Activated T-helper 1 cell treated with anti-CD3 and anti-CD28 coated beads, Interleukin-2, amount 50 U/mL, for 16 hours (primary cell): ENCODE measurements at places on chromosomes 3 and 15.

GRCh38 chr3:18119866-18120265 lies 305.3 kb downstream of the SATB1 start:
- no peak for DNase-seq

DNA sequence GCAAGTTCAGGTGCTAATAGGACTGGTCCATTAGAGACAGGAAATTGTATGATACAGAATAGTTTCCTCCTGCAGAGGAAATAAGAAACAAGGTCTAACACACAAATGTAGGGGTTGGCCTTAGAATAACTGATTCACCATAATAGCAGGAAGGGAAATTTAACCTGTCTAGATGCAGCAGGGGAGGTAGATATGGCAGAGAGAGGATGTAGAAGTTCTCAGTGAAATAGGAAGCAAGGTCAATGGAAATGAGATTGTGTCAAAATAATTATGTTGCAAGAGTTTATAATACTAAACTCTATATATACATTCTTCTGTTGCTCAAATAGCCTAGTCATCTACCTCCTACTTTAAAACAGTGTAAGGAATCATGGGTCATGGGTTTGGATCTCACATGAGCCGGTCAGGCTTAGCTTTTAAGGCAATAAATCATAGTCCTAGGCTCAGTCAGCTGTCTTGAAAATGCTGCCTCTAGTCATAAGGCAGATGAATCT lies 17.0 kb downstream of the BCL2A1 start:
- no peak for DNase-seq

DNA sequence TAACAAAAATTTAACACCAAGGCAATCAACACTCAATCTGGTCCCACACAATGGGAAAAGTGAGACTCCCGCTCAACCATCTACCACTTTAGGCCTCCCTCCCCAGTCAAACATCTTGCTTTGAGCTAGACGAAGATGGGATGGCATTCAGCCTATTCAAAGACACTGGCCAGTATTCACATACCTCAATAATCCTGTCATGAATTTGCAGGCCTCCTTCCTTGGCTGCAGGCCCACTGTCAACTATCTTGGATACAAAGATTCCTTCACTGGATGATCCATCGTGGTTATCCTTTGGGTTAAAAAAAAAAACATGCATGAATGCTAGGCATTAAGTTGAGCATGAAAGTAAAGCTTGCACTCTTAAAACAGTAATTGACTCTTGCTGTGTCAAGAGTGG lies 22.6 kb downstream of the PDZRN3 start:
- DNase-seq, result no peak

DNA sequence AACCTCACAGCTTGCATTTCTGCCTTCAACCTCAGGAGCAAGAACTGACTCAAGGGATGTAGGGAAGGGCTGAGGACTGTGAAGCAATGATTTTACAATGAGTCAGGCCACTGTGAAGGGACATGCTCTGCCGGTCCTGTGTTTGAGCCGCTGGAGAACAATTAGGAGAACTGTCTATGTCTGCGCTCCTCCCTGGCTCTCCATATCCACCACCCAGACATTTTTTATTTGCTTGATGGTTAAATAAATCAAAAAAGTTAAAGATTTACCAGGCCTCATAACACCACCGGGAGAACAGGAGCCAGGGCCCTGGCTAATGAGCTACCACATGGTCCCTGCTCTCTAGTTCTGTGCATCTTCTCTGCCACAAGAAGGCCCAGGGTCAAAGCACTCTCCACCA lies 29.6 kb downstream of the SEC61A1 start:
- DNase-seq, result no peak

GRCh38 chr15:65969865-65970816 lies 100.8 kb downstream of the RAB11A start:
- no peak for DNase-seq

GRCh38 chr15:67857220-67857619 lies 17.4 kb upstream of the RNU6-1 start:
- no peak for DNase-seq

GRCh38 chr3:101941318-101942040 lies 92.2 kb downstream of the NFKBIZ start:
- no peak for DNase-seq

- DNase-seq, result no peak
Measured at GRCh38 chr3:149813367-149814281, 609 bp downstream of the RNF13 start.

DNA sequence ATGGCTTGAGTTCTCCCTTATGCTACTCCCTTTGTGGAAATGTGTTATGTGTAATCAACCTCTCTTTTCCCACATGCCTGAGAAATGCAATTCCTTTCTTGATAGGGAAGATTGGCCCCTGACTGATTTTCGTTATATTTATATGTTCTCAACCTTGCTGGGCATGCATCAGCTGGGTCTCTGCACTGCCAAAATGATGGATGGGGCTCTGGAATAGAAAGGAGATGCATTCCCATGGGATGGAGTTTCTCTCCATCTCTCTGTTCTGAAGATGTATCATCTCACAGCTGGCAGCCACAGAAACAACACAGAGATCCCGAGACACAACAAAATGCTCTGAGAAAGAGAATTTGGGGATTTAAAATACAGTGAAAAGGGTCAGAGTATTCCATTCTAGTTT lies 327.7 kb upstream of the LMCD1 start:
- no peak for DNase-seq

DNA sequence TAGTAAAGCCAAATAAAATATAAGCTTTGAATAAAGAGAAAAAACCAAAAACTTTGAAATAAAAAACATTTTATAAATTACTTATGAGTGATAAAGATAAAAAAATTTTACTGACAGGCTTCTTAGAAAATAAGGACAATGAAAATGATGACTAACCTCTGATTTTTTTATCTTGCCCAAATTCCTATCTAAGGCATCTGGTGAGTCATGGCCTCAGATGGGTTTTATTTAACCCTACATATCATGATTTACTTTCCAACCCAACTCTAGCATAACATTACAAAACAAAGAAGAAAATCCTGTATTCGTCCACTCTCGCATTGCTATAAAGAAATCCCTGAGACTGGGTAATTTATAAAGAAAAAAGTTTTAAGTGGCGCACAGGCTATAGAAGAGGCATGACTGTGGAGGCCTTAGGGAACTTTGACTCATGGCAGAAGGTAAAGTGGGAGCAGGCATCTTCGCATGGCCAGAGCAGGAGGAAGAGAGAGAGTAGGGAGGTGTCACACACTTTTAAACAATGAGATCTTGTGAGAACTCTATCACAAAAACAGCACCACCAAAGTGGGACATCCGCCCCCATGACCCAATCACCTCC lies 152.1 kb downstream of the NEK10 start:
- DNase-seq, result no peak

DNA sequence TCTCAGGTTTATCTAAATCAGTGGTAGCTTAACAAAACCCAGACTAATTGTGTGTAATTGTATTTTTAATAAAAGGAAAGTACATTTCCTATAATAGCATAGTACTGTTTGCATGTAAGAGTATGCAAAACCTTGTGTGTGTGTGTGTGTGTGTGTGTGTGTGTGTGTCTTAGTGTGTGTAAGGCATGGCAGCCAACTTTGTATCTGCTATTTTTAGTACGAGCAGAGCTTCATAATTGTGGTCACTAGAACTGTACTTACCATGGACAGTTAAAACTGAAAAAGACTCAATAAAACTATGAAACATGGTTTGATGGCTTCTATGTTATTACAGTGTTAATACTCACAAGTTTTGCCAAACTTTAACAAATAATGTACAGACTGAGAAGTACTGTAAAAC lies 6.2 kb downstream of the P2RY1 start:
- DNase-seq, result no peak

DNA sequence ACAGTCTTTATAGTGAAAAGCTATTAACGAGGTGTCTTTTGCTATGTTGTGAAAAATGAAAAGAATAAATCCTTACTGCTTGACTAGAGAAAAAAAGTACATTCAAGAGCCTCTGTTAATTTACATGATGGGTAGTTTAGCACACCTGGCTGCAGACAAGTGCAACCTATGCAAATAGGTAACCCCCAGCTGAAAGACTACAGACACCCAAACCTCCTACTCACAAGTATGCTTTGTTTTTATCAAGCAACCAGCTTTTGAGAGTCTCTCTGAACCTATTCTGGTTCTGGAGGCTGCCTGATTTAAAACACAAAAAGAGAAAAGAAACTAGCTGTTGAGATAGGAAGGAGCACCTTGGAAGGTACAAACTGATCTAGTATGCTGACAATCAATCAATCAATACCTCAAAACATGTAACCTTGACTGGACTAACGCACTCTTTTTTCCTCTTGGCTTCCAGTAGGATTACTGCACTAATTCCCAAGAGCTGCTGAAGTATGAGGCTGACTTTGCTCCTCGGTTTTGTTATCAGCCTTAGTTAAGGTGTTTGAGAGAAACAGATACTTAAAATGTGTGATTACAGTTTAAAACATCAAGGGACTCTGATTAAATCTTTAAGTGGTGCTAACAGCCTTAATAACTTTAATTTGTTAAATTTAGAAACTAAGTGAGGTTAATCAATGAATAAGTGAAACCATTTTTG lies 63.6 kb downstream of the OSBPL10 start:
- DNase-seq, result no peak

GRCh38 chr3:153209596-153209995 lies 47.6 kb downstream of the RAP2B start:
- DNase-seq, result no peak

- no peak for DNase-seq
Measured at GRCh38 chr3:12840591-12841148, 695 bp downstream of the RPL32 start.

GRCh38 chr3:58540176-58540858 lies 3.3 kb upstream of the ACOX2 start:
- DNase-seq, result no peak

GRCh38 chr3:68334367-68334986 lies 597.9 kb downstream of the TAFA4 start:
- no peak for DNase-seq

DNA sequence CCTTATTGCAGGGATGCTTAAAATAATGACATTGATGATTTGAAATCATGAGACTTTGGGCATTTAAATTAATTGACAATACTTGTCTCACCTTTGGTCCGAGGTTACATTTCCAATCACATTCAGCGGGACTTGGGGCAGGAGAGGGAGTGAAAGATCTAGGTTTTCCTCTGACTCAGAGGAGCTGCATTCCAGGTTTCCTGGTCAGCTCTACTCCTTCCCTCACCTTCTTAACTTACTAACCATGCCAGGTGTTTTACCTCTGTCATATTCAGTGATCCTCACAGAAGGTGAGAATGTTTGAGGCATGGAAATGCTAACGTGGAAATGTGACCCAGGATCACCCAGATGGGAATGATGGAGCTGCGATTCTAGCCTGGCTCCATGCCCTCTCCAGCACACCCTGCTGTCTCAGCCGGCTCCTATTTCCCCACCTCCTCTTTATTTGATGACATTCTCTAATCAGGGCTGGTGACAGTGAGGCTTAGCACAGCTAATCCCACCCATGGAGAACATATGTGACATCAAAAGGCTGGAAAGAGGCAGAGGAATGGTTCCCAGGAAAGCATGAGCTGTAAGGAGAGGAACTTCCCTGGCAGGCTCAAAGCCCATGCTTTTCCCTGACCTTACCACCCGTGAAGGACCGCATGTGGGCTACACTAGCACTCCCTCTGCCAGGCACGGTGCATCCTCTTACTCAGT lies 38.7 kb downstream of the THSD4 start:
- no peak for DNase-seq

- no peak for DNase-seq
Measured at GRCh38 chr15:62856466-62857246, 185.9 kb upstream of the TPM1 start.

DNA sequence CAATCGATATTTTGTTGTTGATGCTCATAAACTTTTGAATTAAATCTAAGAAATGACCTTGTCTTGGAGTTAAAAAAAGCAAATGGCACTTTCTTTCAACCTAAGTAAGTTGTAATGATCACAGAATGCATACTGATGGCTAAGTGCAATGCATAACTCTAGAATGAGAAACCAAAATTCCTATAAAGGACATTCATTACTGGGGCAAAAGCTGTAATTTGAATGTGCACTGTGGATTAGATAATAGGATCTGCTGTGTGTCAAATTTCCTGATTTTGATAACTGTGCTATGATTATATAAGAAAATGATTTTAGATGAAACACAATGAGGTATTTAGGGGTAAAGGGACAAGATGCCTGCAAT lies 14.3 kb downstream of the SIAH2 start:
- DNase-seq, result no peak

DNA sequence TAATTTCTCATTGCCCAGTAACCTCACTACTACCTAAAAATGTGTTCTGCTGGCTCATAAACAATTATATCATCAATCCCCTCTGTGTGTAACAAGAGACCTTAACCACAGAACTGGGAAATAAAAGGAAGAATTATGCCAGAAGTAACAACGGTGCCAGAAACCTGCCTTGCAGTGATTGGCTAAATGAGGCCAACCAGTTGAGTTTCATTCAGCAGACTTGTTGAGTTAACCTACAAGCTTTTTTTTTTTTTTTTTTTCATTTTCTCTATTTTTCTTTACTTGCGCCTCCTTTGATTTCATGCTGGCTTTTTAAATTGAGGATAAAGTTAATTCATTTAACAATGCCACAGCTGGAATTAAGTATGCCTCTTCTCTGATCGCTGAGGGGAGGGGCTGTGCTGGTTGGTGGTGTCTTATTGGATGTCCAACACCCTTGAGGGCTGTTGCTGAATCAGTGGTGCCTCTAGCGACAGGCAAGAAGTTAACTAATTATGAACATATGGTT lies 30.0 kb upstream of the GMNC start:
- DNase-seq, result no peak

- no peak for DNase-seq
Measured at GRCh38 chr3:52714335-52715302, 8.7 kb downstream of the SPCS1 start.

DNA sequence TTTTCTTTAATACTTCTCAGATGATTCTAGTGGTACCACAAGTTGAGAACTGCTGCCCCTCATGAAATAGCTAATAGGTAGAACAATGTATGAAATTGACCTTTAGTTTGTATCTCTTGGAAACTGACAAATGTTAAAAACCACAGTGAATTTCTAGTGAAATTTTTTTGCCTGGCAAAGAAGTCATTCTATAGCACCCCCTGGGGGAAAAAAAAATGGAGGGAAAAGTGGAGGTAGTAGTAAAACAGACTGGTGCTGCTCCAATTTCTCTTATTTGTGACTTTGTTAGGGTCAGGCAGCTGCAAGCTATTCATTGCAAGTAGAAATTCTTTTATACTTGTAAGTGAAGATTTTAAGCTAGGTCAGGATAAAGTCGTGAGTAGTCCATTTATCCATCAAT lies 605.0 kb downstream of the NLGN1 start:
- no peak for DNase-seq

DNA sequence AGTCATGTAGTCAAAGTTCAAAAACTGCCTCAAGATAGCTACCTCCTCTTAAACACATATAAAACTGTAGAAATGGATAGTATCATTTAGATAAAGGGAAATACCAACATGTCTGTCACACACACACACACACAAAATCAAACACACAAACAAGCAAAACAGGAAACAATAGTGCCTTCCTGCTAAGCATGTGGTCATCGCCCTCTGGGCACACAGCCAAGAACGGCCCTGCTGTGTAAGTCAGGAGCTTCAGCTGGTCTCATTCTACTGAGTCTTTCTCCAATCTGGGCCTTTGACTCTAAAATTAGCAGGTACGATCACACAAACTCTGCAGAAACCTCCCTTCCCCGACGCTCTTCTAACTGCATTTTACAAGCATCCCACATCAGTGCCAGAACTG lies 272.2 kb upstream of the CHRNA7 start:
- DNase-seq, result no peak

GRCh38 chr15:82847703-82848102 lies 38.3 kb downstream of the WHAMM start:
- DNase-seq, result no peak
